ENCODE measurements at places on chromosomes 3 and 15.

- no peak for DNase-seq
Observed at GRCh38 chr3:186383026-186383993, 21.3 kb upstream of the DGKG start.

DNA sequence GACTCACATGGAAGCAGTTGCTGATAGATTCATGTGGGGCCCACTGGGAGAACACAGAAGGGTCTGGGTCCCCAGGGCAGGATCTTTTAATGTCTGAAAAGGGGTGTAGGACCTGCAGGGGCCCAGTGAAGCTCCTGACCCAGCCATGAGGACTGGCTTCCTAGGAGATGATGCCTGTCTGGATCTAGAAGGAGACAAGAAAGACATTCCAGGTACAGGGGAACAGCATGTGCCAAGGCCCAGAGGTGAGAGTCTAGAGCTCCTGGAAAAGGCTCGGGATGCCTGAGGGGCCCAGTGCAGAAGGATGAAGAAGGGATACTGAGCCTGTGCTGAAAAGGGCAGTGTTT is 4.7 kb upstream of the SEMA3F start:
- no peak for DNase-seq

DNA sequence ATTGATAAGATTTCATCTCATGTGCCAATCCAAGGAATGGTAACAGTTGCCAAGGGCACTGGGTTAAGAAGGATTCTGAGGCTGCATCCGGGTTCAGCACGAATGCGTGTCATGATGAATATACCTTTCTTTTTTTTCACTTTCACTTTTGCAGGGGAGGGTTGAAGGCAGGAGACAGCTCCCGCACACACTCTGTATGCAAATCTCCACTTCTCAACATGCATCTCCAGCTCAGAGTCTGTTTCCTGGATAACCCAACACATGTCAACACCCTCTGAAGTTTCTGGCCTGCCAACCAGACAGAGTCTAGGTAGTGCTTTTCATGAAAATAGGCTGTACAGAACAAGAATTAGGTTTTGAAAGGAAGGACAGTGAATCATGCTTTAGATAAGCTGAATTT is 21.6 kb downstream of the B4GALT4 start:
- no peak for DNase-seq

DNA sequence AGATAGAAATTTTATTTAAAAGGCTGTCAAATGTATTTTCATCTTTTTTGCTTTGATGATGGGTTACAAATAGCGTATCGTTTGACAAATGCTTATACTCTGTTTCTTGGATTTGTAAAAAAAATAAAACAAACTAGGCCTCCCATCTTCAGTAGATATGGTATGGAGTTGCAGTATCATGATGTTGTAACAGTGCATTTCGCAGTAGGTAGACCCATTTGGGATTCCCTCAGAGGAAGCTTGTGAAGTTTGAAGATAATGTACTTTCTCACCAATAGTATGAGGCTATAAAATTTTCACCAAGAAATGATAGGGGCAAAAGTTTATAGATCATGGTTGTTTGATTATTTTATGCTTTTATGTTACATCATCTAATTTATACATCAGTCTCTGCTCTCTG is 10.8 kb downstream of the MBNL1 start:
- DNase-seq = no peak

DNA sequence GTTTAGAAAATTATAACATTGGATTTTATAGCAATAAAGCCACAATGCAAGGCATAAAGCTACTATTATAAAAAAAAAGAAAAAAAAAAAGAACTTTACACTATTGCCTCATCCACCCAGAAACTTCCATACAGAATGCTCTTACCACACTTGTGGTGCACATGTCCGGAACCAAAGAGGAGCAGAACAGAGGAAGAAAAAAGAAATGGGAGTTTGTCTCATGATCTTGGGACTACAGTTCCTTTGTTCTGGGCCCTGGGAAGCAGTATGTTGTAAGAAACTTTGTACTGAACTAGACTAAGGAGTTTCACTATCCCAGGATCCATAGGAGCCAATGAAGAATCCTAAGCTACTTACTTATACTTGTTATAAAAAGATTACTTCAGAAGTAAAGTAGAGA is 36.1 kb downstream of the FMN1 start:
- DNase-seq = no peak

- no peak for DNase-seq
Observed at GRCh38 chr15:25093455-25094029, 138.8 kb downstream of the SNRPN start.

- DNase-seq = peak; percentile 35
Observed at GRCh38 chr3:183698756-183699155, 1.2 kb downstream of the YEATS2 start.

- DNase-seq = no peak
Observed at GRCh38 chr3:23372285-23372684, 169.2 kb downstream of the UBE2E2 start.

DNA sequence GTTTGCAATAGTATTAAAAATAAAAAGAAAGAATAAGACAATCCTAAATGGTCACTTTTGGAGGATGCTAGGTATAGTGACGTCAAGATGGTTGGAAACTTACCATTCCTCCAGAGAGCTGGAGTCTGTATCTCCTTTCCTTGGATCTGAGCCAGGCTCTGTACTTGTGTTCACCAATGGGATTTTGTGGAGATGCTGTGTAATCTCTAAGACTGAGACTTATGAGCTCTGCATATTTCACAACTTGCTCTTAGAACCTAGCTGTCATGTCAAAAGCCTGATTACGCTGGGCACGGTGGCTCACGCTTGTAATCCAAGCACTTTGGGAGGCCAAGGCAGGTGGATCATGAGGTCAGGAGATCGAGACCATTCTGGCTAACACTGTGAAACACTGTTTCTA is 126.8 kb upstream of the CLSTN2 start:
- no peak for DNase-seq

- no peak for DNase-seq
Observed at GRCh38 chr3:33883538-33883950, 85.1 kb downstream of the PDCD6IP start.

- DNase-seq = no peak
Observed at GRCh38 chr3:48852151-48852550, 4.5 kb upstream of the PRKAR2A start.

DNA sequence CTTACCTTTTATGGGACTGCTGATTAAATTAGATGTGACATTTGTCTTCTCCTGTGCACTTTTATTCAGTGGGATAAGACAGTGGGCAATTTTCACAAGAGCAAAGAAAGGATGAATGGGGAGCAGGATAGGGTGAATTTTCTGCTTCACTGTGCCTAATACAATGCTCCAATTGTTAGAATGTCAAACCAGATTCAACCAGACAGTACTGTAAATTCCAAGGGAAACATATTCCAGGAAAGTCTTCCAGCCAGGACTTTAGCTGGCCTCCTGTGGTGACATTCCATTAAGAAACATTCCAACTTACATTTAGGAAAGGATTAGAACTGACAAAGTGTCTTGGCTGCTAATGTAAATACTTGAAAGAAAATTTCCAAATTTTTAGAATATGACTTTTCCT is 100.1 kb upstream of the PROK2 start:
- no peak for DNase-seq

DNA sequence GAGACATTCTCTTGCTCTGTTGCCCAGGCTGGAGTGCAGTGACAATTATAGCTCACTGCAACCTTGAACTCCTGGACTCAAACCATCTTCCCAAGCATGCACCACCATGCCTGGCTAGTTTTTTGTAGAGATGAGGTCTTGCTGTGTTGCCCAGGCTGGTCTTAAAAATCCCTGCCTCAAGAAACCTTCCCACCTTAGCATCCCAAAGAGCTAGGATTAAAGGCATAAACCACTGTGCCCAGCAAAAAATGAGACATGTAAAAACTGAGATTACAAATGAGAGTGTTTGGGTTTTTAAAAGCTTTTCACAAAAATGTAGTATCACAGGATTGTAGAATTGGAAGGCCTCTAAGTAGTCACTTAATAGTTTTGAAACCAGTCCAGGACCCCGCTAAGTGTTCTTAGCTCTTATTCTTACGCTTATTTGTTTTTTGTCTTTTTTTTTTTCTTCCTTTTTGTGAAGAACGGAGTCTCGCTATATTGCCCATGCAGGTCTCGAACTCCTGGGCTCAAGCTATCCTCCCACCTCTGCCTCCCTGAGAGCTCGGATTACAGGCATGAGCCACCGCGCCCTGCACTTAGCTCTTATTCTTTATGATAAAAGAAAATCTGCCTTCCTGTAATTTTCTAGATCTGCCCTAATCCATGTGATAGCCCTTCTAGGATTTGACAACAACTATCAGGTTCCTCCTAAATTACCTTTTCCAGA is 31.5 kb downstream of the KLHL18 start:
- no peak for DNase-seq

DNA sequence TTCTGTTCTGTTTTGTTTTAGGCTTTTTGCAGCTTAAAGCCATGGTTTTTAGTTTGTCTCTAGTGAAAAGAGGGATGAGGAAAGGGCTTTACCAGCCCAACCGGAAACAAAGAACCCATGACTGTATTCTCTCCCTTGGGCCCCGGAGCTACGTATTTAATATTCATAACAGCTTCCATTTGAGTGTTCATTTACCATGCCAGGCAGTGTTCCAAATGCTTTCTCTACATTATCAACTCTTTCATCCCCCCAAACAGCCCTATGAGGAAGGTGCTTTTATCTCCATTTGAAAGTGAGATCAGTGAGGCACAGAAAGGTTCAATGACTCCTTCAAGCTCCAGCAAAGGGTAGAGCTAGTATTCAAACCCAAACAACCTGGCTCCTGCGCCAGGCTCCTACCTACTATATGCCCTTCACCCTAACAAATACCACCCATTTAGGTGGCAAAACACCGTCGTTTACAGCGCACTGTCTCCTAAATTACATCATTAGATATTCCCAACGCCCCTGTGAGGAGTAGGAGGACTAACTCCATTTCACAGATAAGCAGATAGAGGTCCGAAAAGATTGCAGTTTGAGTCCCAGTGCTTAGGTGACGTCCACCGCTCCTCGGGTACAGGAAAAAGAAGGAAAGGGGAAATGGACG is 27.9 kb downstream of the GTPBP8 start:
- no peak for DNase-seq

DNA sequence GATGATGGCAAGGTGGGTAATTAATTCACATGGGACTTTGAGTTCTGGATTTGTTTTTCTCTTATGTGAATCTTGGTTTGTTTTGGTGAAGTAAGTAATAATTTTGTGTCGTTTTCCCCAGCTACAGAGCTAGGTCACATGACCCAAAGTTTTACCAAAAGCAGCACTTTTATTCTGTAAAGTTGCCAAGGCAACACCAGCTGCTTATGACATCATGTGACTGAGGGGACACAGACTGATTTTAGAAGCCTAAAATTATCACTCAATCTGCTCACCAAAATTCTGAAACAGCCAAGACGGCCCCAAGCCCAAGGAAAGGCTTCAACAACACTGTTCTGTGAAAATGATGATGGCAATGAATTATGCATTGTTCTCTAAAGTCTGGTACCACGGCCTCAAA is 63.9 kb downstream of the MEX3B start:
- no peak for DNase-seq

DNA sequence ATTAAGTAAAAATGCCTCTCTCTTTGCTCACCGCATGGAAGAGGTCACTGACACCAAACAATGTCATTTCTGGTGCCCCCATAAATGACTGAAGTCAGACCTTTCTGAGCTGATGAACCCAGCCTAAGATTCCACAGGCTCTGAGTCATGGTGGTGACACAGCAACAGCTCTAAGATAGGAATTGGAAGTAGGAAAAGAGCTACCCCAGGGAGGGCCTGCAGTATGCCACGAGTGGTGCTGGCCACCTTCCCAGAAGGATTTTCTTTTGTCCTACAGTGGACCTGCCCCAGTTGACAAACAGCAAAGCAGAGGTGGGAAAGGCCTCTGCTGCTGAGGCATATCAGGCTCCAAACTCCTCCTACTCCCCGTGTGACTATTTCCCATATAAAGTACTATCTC is 208.1 kb downstream of the MINAR1 start:
- no peak for DNase-seq

DNA sequence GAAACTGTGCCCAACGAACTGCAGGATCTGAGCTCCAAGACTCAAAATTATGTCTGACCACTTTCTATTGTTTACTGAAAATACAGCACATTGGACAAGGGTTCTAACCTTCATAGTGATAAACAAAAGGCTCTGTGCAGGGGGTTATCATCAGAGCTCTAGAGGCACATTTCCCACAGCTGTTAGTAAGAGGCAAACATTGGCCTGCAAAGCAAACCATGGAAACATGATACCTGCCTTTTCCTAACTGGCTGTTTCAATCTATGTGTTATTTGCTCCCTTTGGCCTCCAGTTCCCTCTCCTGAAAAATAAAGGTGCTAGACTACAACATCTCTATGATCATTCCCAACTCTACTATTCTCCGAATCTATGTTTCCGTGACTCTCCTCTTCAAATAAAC is 159.7 kb upstream of the ARHGEF26 start:
- DNase-seq = no peak

GRCh38 chr3:4720316-4721075 is 227.3 kb downstream of the ITPR1 start:
- no peak for DNase-seq

DNA sequence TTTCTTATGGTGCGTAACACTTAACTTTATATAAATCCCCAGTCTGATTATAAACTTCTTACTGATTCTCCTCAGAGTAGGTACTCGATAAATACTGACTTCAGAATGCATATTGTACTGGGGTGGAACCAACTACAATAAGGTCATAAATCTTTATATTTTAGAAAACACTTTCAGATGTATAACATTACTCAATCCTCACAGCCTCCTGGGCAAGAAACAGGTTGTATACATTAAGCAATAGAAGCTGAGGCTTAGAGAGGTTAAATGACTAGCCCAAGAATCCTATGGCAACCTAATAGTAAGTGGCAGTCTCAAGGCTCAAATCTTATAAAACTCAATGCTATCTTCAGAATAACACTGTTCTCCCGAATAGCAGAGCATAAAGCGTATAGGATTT is 9.1 kb downstream of the VPS13C start:
- no peak for DNase-seq

DNA sequence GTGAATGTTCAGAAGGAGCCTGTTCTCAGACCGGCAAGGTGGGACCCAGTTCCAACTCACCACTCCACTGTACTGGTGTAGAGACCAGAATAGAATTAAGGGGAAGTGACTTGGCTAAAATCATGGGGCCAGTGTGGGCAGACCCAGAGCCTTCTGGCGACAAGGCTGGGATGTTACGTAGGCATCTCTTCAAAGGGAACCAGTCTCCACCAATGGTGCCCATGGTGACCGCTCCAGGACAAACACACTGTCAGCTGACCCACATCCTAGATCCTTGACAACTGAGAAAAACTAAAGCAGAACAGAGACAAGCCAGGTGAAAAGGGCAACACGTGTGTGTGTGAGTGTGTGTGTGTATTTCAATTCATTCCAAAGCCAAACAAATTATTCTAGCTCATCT is 321.7 kb upstream of the FRG2C start:
- DNase-seq = no peak

DNA sequence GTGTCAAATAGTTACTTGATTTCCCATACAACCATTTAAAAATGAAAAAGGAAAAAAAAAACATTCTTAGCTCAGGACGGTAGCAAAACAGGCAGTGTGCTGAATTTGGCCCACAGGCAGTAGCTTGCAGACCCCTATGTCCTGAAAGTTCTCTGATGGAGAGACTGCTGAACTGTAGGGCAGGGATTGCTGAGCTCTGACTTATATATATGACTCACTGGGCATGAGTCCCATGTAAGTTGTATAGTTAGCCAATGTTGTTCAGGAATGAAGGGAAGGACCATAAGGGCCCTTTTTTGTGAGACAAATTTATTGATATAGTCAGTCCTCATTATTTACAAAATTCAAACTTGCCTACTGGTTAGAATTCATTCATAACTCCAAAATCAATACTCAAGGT is 36.9 kb upstream of the FRMD4B start:
- no peak for DNase-seq

Data from right kidney (tissue), 9 donors.